ENCODE measurements at places on chromosomes 2 and 18.

GRCh38 chr2:67400560-67401485 lies 3.7 kb downstream of the ETAA1 start:
- no peak for DNase-seq

- no peak for DNase-seq
These were observed 210.6 kb downstream of the BABAM2 start for GRCh38 chr2:28101123-28101522.

DNA sequence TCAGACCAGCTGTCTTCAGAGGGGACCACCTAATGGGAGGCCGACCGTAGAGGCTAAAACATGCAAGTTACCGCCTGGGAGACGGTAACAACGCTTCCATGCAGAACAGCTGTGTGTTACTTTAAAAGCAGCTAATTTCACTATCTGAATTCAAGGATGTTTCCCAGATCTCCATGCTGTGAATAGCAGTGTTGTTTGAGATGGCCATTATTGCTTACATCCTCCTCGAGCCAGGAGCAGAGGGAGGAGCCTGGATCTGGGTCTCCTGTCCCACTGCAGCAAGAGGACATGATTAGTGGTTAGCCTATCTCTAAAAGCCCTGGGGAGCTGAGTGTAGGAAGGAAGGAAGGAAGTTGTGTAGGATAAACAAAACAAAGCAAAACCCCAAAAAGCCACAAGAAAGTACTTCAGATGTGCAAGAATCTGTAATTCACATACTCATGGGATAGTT lies 50.9 kb downstream of the ACTR2 start:
- DNase-seq, result no peak

DNA sequence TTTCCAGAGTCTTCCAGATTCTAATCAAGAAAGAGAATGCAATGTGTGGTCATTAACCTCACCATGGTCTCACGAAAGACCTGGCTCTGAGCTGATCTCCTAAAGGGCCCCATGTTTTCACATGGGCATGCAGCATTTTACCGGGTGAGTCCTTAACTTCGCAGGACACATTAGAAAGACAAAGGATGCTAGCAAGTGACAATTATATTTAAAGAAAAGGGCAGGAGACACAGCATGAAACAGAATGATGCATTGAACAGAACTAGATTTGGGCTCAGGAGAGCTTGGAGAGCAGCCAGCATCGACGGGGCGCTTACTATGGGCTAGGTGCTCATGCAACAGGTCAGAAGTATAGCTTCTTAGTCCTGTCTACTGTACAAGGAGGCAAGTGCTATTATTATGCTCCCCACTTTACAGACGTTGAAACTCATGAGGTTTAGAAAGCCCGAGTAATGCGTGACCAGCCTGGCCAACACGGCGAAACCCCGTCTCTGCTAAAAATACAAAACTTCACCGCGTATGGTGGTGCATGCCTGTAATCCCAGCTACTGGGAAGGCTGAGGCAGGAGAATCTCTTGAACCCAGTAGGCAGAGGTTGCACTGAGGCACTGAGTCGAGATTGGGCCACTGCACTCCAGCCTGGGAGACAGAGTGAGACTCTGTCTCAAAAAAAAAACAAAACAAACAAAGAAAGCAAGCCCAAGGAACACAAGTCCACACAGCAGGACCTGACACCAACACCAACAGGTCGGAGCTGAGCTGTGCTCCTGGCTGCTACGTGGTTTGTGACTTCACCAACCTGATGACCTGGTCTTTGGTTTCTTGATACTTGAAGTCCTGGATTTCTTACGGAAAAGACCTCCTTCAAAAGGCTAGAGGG lies 16.1 kb downstream of the MBP start:
- DNase-seq, result no peak

DNA sequence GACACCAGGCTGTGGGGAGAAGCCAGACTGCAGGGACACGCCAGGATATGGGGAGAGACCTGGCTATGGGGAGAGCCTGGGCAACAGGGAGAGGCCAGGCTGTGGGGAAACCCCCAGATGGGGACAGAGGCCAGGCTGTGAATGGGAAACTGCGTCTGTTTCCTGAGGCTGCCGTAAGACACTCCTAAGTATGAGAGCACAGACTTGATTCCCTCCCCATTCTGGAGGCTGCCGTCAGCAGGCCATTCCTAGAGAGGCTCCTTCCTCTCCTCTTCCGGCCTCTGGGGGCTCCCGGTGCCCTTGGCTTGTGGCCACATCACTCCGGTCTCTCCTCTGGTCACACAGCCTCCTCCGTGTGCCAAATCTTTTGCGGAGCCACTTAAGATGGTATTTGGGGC lies 32.3 kb downstream of the ADI1 start:
- DNase-seq, result no peak

GRCh38 chr18:911486-911885 lies 6.8 kb downstream of the ADCYAP1 start:
- DNase-seq, result no peak

- DNase-seq, result no peak
These were observed 628.6 kb downstream of the CCDC85A start for GRCh38 chr2:56812432-56812831.
